ENCODE measurements at places on chromosomes 4 and X. TPM values are rescaled to one million over a fixed set of nuclear protein-coding genes. Genes with fewer than 3 reads are reported as not detected.

The CT45A5 gene
- total RNA-seq: not detected

The HSFX3 gene
- total RNA-seq: 0.96 TPM

The HEPH gene
- 0.44 TPM for total RNA-seq

The HS3ST1 gene
- 134 TPM for total RNA-seq

The TXK gene
- 1.7 TPM for total RNA-seq

DNA sequence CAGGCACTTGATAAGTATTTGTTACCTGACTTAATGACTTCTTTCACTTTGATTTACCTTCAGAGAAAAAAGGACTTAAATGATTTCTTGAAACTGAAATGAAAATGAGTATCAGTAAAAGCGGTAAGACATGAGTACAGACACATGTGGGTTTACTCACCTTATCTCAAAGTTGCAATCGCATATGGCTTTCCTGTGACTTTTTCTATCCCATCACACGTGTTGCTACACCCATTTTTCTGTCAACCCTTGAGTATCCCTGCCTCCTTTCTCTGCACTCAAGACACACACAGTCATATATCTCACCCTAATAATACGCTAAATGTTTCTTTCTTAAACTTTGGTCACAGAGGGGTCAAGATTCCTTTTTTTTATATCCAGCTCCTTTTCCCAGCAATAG, 11.0 kb upstream of the ARHGEF38 start:
- no peak overlapping the region for H3K4me3 ChIP-seq
- no peaks in the 10 kb centered on the region for H3K27me3 ChIP-seq
- H3K27ac ChIP-seq: no peak overlapping the region
- H3K36me3 ChIP-seq: no peaks in the 10 kb centered on the region
- no peaks in the 10 kb centered on the region for H3K4me1 ChIP-seq

DNA sequence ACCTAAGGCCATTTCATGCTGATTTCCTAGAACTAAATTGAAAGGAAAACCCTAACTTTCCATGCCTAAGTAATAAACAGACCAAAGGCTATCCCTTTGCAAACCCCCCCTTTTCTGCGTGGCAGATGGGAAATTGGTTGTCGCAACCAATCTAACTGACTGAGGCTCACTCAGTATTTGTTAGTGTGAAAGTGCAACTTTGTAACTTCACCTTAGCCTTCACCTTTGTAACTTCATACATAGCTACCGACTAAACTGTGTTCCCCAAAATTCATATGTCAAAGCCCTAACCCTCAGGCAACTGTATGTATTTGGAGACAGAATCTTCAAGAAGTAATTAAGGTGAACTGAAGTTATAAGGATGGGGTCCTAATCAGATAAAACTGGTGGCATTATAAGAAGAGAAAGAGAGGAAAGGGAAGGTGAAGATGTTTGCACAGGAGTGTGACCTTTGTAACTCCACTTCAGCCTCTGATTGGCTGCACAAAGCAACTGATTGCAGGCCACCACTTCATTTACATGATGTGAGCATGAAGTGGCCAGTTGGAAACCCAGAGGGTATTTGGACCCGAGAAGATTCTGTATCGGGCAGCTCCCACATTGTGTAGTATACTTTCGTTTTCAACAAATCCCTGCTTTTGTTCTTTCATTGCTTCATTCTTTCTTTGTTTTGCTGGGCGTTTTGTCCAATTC, 4.9 kb upstream of the TMEM33 start:
- H3K27me3 ChIP-seq: no peaks in the 10 kb centered on the region
- H3K4me1 ChIP-seq: peaks cover 11% of the 10 kb centered on the region
- DNase-seq: no peak
- H3K4me3 ChIP-seq: no peak overlapping the region
- no peak overlapping the region for H3K27ac ChIP-seq

DNA sequence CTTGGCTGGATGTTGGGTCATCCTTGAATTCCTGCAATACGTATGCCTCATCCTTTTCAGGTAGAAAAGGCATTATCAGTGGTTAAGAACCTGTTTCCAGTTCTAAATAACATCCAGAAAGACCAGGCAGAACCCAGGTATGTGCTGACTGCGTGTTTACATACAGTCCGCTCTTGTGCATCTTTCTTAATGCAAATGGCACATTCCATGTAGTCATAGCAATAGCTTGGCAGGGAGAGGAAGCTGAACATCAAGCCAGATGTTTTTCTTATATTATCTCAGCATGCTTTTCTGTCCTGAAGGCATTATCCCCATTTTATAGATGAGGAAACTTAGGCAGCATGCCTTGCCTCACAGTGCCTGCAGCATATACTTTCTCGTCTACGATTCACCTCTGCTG, 2.1 kb downstream of the DCLK2 start:
- H3K4me3 ChIP-seq: no peak overlapping the region
- H3K4me1 ChIP-seq: peaks cover 16% of the 10 kb centered on the region
- H3K27me3 ChIP-seq: no peaks in the 10 kb centered on the region
- no peak overlapping the region for H3K27ac ChIP-seq
- no peak for DNase-seq
- H3K36me3 ChIP-seq: no peaks in the 10 kb centered on the region

DNA sequence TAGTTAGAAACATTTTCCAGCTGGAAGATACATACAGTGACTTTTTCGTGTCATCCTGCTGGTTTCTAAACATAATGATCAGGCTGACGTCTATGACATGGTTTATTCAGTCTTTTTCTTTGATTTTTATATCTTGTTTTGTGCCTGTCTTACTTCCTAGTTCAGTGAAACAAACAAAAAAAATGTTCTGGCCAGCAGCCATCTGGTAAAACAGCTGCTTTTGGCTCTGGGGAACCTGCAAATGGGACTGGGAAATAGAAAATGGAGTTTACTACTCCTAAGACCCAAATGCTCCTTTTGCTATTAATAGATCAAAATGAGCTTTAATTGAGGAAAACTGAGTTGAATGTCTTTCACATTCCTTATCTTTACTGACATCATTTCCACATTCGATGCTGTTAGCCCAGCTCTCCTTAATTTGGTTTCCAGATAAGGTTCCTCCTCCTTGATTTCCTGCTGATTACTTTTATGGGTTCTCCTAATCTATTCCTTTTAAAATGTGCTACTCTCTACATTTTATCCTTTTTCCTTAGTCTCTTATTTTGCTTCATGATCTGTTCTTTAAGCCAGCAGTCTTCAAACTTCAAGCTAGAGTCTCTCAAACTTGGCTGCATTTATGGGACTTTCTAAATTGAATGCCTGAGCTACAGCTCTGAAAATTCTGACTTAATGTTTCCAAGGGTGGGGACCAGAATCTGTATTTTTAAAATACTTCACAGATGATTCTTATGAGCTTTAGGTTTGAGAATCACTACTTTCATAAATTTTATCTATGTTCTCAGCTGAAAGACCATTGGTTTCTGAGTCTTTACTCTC, 499.5 kb downstream of the ANKRD50 start:
- DNase-seq: no peak
- H3K36me3 ChIP-seq: no peaks in the 10 kb centered on the region
- no peaks in the 10 kb centered on the region for H3K4me1 ChIP-seq
- no peak overlapping the region for H3K27ac ChIP-seq

DNA sequence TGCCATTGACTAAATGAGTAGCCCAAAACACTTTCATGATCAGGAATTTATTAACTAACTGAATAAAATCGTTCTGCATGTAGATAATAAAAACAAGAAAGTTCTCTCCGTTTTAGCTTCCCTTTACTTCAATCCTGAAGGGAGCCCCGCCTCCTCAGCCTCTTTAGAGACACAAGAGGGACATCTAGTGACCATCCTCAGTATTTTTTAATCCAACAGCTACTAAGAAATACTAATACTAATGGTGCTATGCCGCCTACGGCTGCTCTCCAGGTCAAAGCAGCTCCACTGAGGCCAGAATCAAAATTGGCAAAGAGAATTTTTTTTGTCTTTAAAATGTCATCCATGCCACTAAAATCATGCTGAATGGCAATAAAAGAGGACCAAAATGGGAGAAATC, 3.2 kb upstream of the PCDH19 start:
- DNase-seq: no peak
- no peak overlapping the region for H3K27ac ChIP-seq
- H3K4me3 ChIP-seq: no peak overlapping the region
- H3K27me3 ChIP-seq: no peaks in the 10 kb centered on the region
- no peaks in the 10 kb centered on the region for H3K4me1 ChIP-seq
- no peaks in the 10 kb centered on the region for H3K36me3 ChIP-seq

DNA sequence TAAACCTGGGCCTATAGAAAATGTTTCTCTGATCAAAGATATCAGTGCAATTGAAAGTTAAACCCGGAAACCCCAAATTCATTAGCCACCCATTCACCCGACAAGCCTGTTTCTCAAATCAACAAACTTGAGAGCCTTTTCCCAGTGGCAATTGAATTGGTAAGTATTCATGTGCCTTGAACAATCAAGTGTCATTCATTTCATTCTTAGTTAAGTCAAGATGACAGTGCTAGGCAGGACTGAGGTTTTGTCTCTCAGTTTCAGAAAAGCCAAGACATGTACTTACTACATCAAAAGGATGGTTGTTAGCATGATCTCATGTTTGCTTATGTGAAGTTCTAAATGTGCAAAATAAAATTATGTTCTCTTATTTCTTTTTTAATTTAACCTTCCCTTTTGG, 32.3 kb downstream of the CC2D2A start:
- no peaks in the 10 kb centered on the region for H3K4me1 ChIP-seq
- H3K27me3 ChIP-seq: no peaks in the 10 kb centered on the region
- no peak overlapping the region for H3K27ac ChIP-seq

All from HCT116 (cell line).